ENCODE measurements at places on chromosomes 6 and 20.
A peak's percentile ranks its signal among the peaks of the same experiment; 100 is the strongest.

DNA sequence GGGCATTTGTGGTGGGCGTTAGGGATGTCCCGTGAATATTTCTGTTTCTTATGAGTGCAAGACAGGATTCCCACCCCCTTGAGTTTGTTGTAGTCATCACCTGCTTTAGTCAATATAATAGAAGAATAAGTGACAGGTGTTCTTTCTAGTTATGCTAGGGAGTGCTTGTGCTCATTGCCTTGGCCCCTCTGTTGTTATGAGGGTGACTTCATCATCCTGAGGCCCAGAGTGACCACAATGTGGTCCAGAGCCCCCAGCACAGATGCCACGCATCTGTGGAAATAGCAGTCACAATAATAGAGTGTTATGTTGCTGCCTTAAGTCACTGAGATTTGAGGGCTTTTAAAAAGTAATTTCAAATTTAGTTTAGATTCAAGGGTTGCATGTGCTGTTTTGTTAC, 42.4 kb downstream of the GGTLC1 start:
- no peak for DNase-seq

DNA sequence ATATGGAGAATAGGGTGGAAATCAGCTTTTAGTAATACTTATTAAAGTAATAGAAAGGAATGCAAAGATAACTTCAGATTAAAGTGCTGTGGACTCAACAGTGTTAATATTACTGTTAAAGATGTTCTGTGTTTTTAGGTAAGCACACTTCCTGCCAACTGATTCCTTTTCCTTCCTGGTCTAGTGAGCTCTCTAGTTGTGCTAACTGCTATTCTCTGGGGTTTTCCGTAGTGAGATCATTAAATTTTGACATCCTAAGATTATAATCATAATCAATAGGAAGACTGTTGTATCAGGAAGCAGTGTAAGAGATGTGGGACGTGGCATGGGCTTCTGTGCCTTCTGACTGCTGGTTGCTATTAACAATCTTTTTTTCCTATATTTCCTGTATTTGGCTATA, 1.2 kb upstream of the TMEM217 start:
- DNase-seq = no peak

DNA sequence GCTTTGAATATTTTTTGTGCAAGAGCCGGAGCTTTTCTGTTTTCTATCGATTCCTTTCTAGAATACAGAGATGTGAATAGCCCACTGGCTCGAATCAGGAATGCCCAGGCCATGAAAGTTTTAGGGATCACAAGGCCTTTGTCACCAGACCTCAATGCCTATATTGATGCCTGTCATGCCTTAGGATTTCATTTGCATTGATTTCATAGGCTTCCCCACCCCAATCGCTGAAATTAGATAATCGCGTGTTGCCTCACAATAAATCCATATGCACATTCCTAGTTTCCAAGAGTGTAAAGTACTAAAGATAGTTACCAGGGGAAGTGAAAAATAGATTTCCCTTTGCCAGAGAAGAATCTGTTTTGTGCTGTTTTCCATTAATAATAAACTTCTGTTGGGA, 150.8 kb downstream of the SASH1 start:
- DNase-seq = no peak

DNA sequence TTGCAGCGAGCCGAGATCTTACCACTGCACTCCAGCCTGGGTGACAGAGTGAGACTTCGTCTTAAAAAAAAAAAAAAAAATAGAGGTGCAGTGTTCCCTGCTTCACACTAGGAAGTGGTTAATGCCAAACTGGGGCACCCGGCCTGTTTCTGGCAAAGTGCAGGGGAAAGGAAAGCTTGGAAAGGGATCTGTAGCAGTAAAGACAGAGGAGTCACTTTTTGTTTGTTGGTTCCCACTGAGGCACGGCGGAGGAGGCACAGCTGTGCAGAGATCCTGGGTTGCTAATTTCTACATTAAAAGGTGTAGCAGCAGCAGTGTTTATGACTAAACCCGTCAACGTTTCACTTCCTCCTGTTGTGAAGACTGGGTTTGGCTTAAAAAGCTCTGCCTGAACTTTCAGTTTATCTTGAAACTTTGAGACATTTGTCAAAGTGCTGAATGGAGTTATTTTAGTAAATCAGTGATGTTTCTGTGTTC, 125.6 kb downstream of the CARMIL1 start:
- no peak for DNase-seq

GRCh38 chr20:17943343-17943742, 25.3 kb downstream of the SNX5 start:
- DNase-seq = no peak

DNA sequence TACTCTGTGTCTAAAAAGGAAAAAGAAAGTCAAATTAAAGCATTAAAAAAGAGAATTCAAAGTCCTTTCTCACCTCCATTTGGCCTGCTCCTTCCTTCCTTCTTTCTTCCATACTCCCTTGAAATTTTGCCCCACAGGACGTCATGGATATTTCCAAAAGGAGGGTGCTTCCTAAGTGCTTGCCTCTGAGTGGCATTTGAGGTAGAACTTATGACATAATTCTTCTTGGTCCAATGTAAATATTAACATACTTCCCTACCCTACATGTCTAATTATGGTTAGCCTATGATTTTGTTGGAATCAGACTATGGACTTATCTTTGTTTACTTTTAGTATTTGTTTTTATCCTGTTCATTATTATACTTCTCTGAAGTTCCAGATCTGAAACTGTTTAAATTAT, 132.3 kb downstream of the PFDN4 start:
- no peak for DNase-seq

DNA sequence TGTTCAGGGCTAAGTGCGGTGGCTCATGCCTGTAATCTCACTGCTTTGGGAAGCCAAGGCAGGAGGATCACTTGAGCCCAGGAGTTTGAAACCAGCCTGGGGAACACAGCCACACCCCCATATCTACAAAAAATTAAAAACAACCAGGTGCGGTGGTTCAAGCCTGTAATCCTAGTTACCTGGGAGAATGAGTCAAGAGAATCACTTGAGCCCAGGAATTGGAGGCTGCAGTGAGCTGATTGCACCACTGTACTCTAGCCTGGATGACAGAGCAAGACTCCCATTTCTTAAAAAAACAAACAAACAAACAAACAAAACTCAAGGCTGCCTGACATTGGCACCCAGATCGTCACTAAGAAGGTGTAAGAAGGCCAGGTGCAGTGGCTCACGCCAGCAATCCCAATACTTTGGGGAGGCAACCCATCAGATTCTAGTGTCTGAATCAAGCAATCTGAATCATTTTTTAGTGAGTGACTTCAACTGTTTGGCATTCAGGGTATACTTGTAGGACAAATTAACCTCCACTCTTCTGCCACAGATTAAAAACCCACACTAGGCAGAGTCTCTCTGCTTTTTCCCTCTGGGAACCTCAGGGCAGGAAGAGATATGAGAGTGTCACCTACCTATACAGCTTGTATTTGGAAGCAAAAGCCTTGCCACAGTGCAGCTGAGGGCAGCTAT, 6.1 kb downstream of the PLAGL2 start:
- no peak for DNase-seq

- peak; percentile 43 for DNase-seq
These were observed 12.0 kb downstream of the CD83 start for GRCh38 chr6:14129575-14129974.

- DNase-seq = no peak
These were observed 89.8 kb upstream of the PRSS16 start for GRCh38 chr6:27157459-27158315.

Measured in AG09319 (cell line).